SK-N-SH (cell line): ENCODE measurements at places on chromosomes 6 and 20. TPM values are rescaled to one million over a fixed set of nuclear protein-coding genes. Genes with fewer than 3 reads are reported as not detected.

The CYP21A2 gene
- polyA plus RNA-seq, result 0.03 TPM in 1 of 2 replicates, not detected in the other

The CLIC5 gene
- polyA plus RNA-seq, result 0.03 TPM in 1 of 2 replicates, not detected in the other

The ARG1 gene
- not detected in 2 replicates for polyA plus RNA-seq

The CST3 gene
- polyA plus RNA-seq, result 328 and 428 TPM in 2 replicates

The USP49 gene
- 2.4 and 3.7 TPM in 2 replicates for polyA plus RNA-seq

The TPMT gene
- polyA plus RNA-seq, result 8.1 and 10.9 TPM in 2 replicates

The OR2J1 gene
- polyA plus RNA-seq, result not detected in 2 replicates

The TXLNB gene
- 0.12 and 0.19 TPM in 2 replicates for polyA plus RNA-seq

The HLA-DQB2 gene
- polyA plus RNA-seq, result not detected in 2 replicates

The C6orf62 gene
- 36.0 and 42.3 TPM in 2 replicates for polyA plus RNA-seq

The PTPRT gene
- not detected in 2 replicates for polyA plus RNA-seq

The ANKRD66 gene
- not detected in 2 replicates for polyA plus RNA-seq
